ENCODE measurements at places on chromosomes 1 and 21.

DNA sequence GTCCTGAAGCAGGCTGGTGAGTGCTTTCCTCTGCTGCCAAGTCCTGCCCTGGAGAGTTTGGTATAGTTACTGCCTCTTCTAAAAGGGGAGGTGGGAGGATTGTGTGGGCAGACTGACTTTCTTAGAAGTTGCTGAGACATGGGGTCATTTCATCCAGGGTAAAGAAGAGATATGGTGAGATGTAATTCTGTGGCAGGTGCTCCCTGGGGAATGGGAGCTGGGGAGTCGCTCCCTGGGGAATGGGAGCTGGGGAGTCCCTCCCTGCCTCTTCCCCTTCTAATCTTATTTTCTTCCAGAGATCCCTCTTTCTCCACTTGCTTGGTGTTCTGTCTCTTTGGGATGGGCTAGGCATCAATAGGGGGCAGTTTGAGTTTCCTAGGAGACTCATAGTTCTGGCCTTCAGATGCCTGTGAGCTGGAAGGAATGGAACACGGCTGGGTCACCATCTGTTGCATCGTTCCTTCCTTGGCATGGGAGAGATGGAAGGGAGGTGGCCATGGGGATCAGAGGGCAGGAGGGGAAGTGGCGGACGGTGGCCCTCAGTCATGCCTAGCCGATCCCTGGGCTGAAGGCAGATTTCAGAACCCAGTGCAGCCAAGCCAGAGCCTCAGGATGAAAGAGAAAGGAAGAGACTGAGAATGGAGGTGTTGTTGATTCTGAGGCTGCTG is 59.0 kb downstream of the NFASC start:
- no peak for DNase-seq

DNA sequence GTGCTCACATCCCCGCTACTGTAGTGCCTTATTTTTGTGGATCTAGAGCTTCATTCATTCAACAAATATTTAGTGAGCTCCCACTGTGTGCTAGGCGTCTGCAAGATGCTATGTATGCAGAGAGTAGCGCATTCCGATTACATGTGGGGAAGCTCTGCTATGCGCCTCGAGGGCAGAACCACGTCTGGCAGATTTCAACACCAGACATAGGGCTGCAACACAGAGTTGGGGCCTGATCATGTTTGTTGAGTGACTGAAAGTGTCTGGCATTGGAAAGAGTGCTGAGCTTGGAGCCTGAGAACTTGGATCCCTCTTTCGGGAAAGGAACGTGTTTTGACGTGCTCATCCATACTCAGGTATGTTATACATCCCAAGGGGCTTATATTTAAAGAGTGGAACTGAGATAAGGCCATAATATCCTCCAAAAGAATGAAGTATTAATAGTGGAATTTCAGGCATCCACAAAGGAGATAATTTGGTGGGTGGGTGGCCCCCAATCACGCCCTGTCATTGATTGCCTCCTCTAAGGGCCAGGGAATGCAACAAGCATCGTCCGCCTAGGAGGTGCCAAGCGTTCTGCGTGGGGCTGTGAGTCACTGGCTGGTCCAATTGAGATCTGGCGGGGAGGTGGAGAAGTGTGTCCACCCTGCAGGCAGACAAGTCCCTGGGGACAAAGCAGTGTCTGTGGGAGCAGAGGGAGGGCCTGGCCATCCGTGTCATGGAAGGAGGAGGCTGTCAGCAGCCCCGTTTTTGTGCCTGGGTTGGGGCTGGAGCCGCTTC is 62.8 kb upstream of the ZBTB40 start:
- no peak for DNase-seq

DNA sequence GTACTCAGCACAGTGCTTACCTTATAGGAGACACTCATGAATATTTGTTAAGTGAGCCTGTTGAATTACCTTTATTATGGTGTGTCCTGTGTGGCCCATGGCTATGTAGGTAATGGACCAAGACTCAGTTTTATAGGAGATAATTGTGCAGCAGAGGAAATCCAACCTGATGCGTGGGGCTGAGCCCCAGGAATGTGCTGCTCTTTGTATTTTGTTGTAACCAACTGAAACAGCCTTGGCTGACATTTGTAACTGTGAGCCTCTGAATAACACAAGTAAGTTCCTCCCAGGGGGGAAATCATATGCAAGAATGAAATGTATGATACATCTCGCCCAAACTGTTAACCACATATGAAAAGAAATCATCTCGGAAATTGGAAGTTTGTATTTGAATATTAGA is 364.2 kb upstream of the ZP4 start:
- DNase-seq: no peak

DNA sequence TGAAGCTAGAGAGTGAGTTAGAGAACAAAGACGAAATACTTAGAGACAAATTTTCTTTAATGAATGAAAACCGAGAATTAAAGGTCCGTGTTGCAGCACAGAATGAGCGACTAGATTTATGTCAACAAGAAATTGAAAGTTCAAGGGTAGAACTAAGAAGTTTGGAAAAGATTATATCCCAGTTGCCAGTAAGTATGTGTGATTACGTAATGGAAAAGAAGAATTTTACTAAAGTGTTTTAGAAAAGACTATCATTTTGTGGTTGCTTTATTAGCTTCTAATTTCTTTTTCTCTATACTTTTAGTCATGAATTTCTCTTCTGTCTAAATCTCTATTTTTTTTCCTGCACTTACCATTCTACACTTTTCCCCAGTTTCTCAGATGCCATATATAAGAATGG is 26.7 kb downstream of the CCDC18 start:
- no peak for DNase-seq

- DNase-seq: no peak
Observed at GRCh38 chr1:243979396-243979795, 71.7 kb upstream of the ZBTB18 start.

- DNase-seq: no peak
Observed at GRCh38 chr1:236365999-236366570, 28.0 kb upstream of the EDARADD start.

DNA sequence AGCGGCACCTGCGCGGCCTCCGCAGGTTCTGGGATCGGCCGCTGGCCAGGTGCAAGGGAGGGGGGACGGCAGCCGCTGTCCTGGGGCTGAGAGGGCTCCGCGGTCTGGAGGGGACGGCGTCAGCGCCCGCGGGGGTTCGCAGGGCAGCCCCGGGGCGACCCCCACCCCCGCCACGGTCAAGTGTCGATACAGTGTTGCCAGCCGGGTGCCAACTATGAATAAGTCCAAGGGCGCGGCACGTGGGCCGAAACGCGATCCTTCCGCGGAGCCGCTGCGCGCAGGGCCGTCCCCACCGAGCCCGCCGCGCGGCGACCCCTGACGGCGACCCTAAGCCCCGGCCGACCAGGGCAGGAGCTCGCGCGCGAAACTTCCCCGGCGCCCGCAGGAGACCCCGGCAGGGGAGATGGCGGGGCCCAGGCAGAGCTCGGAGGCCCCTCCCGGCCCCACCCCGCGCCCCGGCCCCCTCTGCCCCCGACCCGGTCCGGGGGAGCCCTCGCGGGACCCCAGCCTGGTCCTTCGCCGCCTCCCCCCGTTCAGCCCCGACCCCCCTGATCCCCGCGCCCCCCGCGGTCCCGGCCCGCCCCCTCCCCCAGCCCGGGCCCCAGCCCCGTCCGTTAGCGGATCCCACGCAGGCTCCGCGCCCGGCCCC is 586 bp upstream of the AGPAT3 start:
- DNase-seq: peak; percentile 21

GRCh38 chr1:18644446-18644845 is 13.8 kb downstream of the PAX7 start:
- DNase-seq: no peak

DNA sequence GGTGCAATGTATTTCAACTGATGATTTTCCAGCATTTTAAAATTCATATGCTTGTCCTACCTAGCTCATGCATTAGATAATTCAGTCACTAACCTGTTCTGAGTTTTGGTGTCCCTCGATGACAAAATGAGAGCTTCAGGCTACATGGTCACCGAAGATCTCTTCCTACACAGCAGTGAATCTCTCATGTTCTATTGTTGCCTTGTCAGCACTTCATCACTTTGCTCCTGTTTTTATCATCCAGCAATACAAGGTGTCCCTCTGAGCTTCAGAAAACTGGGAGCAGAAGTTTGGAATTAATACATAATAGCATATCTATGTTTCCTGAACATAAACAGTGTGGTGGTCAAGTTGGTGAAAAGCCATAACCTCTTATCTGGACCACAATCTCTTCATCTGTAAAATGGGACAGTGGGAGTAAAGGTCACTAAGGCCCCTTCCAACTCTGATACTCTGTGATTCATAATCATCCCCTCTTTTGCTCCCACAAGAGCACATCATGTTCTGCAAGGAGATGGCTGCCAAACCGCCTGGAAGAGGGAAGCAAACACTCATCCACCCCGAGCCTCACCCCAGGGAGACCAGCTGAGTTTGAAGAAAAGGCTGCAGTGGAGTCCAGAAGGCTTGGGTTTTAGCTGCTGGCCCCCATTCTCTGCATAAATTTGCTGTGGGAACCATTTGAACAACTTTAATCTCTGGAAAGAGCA is 137.9 kb upstream of the F3 start:
- DNase-seq: no peak

DNA sequence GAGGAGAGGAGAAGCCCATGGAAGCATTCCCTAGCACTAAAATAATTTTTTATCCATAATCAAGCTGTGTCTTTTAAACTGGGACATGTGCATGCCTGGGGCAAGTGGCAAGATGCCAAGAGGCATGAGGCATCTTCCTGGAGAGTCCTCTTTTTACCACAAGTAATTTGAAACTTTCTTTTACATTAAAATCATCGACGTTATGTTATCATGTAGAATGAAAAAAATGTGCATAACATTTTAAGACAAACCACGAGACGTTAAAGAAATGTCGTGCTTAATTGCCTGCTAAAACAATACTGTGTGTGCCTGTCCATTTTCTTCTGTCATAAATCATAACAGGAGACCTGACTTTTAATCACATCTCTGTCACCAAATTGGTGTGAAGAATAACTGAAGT is 1.5 kb downstream of the STYXL2 start:
- DNase-seq: no peak

GRCh38 chr21:28742527-28742926 is 250.2 kb downstream of the LTN1 start:
- no peak for DNase-seq

GRCh38 chr1:37931102-37931360 is 15.8 kb downstream of the INPP5B start:
- DNase-seq: no peak

DNA sequence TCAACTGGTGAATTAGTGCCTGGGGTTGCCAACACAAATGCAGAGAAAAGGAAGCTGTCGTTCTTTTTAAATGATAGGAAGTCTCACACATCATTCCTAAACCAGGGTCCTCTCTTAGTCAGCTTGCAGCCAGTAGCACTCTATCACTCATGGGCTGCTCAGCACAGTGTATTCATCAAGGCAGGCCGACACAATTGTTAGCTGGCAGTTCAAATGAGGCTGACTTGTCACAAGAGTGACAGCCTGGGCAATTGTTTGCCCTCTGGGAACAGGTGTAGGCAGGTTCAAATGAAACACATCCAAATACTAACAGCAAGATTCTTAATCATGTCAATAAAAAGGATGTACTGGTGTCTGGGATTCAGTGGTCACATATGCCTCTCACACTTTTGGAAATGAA is 76.9 kb downstream of the ERICH3 start:
- DNase-seq: no peak

DNA sequence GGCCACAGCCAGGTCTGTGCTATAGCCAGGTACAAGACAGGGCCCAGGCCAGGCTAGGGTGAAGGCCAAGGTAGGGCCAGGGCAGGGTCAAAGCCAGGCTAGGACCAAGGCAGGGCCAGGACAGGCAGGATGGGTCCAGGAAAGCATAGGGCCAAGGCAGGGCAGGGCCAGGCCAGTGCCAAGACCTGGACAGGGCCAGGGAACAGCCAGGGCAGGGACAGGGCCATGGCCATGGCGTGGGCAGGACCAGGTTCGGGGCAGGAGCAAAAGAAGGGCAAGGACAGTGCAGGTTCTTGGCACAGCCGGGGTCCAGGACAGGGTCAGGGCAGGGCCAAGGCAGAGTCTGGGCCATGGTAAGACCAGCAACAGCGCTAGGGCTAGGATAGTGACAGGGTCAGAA is 153.4 kb downstream of the LIPI start:
- DNase-seq: no peak
